ELR (cell line): ENCODE measurements at places on chromosomes 2 and 18.
A peak's percentile ranks its signal among the peaks of the same experiment; 100 is the strongest.

- no peak for DNase-seq
Observed at GRCh38 chr2:74198023-74198460, 373 bp upstream of the MTHFD2 start.

- peak; percentile 9 for DNase-seq
Observed at GRCh38 chr2:90069290-90069894, 1377.9 kb downstream of the RPIA start.

GRCh38 chr2:197944416-197945096 lies 140.2 kb downstream of the PLCL1 start:
- DNase-seq: no peak

DNA sequence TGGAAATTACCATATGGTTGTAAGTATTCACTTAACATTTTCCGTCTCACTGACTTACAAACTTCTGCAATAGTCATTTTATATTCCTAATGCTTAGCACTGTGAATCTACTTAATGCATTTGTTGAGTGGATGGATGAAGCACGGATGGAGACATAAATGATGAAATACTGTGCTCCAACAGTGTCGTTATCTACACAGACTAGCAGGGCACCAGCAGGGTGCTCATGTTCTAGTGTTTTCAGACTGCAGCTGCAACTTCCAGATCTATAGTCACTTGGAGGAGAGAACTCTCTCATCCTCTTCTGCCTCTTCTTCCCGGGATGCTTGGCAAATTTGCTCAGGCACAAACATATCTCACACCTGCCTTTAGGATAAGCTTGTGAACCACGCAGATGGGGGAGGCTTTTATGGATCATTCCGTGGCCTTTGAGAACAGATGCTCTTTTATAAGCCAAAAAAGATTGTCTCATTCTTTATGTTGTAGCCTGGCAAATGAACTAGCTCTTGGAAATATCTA lies 797.7 kb downstream of the MBD2 start:
- no peak for DNase-seq

GRCh38 chr2:157897106-157897971 lies 21.2 kb upstream of the ACVR1 start:
- DNase-seq: no peak

DNA sequence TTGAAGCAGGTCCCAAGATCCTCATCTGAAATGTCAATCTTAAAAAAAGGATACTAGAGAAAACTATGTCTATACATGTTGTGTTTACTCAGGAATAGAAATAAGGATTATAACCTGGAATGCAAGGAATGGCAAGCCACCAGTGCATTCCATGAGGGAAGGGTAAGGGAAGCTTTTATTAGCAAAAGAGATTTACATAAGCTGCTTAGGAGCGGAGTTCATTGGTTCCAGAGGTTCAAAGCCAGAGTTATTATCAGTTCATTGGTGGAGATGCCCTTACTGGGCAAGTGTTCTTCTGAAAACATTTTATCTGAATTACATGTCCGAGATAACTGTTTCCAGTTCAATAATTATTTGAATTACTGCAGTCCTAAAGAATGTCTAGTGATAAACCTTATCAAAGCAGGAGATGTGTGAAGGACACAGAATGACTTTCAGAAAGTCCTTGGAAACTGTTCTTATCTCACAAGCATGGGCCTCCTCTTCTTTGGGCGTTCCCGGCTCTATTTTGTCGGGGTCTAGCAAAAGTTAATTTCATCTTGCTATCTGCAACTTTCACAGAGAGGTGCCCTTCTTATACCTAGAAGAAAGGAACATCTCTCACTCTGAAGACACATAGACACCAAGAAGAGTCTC lies 23.5 kb downstream of the COMMD1 start:
- DNase-seq: no peak

DNA sequence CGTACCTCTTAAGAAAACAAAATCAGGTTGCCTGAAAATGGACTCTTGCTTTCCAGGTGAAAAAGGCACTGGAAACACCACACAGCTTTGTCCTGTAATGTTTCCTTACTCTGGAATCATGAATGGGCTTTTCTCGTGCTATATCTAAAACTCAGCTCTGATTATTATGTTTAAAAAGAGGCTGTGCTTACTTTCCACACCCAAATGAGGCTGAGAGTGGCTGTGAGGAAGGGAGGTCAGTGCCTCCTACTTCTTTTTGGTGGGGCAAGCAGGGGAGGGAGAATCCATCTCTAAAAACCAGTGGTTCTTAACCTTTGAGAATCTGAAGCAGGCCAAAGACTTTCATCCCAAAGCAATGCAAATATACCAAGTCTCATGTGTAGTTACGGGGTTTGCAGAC lies 148.6 kb downstream of the FAM210A start:
- DNase-seq: no peak

DNA sequence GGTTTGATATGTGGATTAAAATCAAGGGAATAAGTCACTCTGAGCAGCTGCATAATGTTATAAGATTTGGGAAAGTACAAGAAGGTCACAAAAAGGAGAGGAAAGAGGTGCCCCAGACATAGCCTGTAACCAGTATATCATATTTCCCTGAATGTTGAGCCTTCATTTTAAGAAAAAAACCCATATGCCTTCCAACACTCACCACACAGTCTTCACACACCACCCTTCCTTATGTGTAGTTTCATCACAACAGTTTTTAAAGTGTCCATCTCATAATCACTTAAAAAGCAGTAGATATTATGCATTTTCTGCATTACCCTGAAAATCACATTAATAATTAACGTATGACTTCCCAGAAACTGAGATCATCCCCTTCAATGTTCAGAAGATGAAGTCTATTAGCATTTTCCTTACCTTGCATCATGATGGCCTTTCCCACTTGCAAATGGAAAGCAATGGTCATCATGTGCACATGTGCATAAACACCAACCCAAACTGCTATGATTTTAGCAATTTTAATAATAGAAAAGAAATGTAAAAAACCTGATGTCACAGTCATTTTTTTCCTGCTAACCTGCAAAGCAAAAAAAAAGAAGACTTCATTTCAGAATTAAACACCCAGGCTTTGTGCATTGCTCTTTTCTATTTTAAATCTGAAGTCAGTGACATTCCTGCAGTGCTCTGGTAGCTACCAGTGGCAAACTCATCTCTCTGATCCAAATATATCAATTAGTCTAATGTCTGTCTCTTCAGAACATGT lies 465.0 kb downstream of the SUCLG1 start:
- no peak for DNase-seq

DNA sequence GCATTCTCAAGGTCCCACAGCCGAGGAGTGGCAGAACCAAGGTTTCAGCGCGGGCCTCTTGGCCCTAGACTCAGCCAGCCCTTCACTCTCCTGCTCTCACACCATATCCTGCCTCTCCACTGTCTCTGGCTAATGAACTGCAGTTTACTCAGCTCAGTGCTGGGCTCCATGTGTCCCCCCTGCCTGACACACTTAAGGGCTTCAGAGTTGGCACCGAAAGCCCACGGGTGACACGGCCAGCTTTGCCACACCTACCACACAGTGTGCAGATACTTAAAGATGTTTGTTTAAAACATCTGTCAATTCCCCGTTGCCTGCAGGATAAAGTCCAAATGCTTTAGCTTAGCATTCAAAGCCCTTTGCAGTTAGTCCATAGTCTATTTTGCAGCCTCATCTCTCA lies 241.2 kb downstream of the SEPTIN10 start:
- no peak for DNase-seq

DNA sequence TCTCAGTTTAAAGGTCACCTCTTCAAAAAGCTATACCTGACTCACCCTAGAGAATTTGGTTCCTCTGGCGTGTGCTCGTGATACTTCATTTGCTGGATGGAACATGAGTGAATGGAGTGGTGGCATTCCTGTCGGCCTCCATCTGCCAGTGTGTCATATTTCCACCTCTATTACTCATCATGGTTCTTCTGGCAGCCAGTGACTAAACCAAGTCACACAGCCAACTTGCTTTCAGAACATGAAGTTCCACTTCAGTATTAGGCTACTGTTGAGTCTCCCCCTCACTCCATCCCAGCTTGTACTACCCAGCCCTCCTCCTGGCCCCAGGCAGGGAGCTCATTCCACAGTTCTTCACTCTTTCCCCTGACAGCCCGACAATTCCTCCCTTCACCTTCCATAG lies 169.8 kb downstream of the MREG start:
- DNase-seq: peak; percentile 93

- no peak for DNase-seq
Observed at GRCh38 chr2:127208313-127208712, 11.8 kb downstream of the CYP27C1 start.

DNA sequence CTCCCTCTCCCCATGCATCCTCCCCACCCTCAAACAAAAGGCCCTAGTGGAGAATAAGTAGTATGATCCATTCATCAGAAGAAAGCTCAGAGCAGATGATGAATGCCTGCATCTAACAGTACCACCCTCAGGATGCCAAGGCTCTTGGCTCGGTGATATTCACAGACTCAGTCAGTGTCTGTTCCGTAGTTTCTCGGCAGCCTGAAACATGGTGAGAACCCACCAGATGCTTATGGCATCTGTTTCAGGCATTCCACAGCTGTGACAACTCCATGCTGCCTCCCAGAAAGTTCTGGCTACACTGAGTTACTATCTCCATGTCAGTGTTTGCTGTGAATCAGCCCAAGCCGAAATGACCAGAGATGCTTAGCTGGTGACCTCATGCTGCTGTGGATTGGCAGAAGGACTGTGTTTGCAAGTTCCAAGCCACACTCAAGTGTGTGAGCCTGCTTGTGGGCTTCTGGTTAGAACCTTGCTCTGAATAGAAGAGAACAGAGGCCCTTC lies 83.9 kb downstream of the WDSUB1 start:
- peak; percentile 96 for DNase-seq

DNA sequence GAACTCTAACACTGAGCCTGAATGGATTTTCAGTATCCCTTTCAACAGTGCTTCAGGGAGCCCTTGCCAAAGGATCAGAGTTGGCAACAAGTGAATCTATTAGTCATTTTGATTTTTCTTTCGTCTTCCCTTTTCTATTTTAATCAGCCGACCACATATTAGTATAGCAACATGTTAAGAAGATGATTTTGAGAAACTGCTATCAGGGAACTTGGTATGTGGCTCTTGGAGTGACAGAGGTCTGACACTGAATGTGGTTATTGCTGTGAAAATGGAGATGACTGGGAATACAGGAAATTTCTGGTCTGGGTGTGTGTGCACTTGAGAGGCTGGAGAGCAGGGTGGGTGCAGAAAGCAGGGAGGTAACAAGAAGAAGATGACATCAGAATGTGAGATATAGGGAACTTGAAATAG lies 28.7 kb upstream of the IL1RL1 start:
- DNase-seq: no peak

GRCh38 chr18:36693931-36694620 lies 134.7 kb downstream of the TPGS2 start:
- peak; percentile 74 for DNase-seq

- peak; percentile 88 for DNase-seq
Observed at GRCh38 chr2:102103992-102104871, 38.3 kb upstream of the IL1R1 start.

GRCh38 chr2:233217892-233218377 lies 33.5 kb upstream of the ATG16L1 start:
- DNase-seq: no peak

GRCh38 chr2:75621228-75621627 lies 25.4 kb upstream of the MRPL19 start:
- DNase-seq: no peak

DNA sequence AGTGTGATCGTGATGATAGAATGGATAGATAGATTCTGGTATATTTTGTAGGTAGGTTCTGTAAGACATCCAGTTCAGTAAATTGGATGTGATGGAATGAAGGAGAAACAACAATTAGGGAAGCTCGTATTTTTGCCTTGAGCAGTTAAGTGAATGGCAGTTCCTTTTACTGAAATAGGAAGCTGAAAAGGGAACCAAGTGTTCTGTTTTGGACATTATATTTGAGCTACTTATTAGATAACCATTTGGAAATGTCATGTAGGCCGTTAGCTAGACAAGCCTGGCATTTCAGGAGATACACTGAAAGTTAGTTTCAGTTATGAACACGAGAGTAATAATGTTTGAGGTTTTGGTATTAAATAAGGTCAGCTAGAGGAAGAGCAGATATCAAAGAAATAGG lies 41.5 kb downstream of the MARCHF7 start:
- DNase-seq: no peak

GRCh38 chr2:236117401-236117800 lies 50.8 kb downstream of the GBX2 start:
- DNase-seq: no peak

DNA sequence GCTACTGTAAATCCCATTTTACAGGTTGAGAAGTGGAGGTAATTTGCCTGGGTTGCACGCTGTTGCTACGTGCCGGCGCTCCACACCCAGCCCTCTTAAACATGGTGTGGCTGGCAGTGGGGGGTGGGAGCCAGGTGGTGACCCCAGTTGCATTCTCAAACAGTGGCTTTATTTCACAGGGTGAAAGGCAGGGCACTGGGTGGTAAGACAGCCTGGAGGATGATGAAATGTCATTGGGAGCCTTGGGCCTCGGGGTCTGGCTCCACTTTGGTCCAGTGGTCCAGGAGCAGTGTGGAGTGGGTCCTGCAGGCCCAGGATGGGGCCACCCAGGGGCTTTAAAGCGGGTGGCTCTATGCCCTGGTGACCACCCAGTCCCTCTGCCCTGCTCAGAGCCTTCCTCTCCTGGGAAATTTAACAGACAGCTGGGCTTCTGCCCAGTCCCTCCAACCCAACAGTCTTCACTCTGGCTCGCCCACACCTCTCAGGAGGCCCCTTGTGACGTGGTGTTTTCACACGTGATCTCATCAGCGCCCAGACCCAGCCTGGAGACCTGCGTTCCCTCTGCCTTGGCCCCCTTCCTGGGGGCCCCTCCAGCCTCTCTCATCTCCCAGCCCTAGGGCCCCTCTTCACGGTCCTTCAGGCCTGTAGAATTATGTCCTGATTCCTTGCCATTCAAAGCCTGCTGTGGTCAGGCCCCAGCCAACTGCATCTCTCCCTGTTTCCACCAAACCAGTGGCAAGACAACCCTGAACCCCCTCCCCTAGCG lies 92.5 kb downstream of the INHBB start:
- DNase-seq: no peak

DNA sequence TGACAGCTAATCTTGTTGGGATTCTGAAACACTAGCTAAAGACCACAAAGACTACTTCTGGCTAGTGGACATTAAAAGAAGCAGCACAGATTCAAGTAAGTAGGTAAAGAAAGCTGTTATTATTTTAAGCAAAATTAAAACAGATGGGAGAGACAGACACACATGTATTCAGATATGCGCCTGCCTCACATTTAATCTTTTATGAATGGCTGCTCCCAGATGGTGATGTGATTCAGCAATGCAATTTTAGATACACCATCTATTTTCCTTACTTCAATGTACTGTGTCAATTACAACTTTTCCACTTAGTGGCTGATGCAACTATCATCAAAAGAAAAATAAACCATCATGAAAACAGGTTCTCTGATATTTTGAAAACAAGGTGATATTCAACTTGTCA lies 133.0 kb upstream of the PGAP1 start:
- no peak for DNase-seq
